Stimulated activated naive CD4-positive, alpha-beta T cell (primary cell): ENCODE measurements at places on chromosomes 4 and X.

GRCh38 chr4:19213388-19213787 is 1038.3 kb upstream of the SLIT2 start:
- no peak for DNase-seq

DNA sequence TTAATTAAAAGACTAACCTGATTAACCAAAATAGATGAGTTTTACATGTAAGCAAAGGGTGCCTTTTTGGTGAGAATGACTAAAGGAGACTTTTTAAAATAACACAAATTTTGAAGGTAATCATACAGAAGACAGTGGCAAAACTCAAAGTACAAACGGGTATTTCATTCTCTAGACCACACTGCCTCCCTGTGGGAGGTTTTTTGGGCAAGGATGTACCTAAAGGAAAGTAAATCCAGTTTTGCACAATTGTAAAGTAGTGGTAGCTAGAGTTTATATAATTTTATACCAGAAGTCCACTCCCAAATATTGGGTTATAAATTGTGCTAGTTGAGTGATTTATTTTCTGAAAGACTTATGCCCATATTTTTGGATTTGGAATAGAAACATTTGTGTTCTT is 201.0 kb downstream of the PAPSS1 start:
- DNase-seq, result no peak

- no peak for DNase-seq
These were observed 110.6 kb upstream of the FSTL5 start for GRCh38 chr4:162274354-162274753.

DNA sequence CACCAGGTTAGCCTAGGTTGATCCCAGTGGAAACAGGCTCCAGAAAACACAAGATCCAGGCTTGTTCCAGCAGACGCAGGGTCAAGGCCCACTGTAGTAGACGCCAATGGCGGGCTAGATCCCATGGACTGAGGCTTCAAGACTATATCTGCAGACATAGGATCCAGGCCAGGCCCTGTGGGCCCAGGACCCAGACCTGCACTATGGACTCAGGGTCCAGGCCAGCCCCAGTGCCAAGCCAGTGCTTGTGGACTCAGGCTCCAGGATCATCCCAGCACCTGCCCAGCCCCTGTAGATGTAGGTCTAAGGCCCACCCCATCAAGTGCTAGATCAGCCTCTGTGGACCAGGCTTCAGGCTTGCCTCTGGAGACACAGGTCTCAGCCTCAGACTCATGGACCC is 300.9 kb downstream of the CHIC1 start:
- no peak for DNase-seq

DNA sequence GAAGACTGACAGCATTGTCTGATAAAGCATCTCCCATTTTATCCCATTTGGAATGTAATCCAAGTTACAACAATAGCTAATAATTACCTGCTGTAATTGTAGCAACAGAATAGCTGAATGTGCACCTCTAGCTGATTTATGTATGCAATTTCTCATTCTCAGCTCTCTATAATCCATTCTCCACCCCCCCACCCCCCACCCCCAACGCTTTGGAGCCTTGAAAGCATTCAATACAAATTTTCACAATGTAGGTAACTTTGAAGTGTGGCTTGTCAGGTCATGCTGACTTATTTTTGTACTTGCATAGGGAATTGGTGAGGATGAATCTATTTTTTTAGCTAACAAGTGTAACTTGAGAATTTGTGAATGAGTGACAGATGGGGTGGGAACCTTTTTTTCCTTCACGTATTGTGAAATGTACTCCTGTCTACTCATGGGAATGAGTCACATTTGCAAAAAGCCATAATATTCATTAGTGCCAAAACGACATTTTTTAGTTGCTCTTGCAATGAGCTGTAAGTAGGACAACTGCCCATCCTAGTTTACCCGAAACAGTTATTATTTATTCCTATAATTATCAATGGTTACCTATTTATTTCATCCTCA is 159.3 kb downstream of the PALLD start:
- no peak for DNase-seq

- no peak for DNase-seq
These were observed 186.9 kb downstream of the STK32B start for GRCh38 chr4:5238173-5238572.

DNA sequence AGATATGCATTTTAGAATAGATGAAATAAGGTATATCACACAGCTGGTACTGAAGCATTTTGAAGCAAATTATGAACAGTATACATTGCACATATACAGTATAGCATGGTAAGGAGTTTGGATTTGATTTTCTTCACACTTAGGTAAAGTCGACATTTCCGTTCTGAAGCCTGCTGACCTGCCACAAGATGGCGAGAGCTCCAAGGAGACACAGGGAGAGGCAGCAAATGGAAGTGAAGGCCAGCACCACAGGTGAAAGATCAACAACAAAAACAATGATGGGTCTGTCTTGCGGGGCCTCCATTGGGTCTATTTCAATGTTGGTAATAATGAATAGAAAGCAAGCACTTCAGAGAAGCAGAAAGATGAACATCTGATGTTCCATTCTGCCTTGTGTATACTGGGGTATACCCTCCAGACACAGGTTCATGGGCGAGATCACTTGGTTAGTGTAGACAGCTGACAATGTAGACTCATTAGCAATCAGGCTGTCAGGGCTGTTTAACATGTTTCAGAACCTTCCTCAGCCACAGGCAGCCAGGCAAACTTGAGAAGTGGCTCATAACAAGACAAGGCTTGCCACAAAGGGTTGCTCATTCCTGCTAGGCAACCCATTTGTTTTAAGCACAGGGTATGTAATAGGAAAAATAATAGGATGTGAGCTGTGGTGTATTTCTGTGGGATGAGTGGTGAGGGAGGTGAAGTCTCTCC is 21.4 kb upstream of the NOX1 start:
- DNase-seq, result peak; percentile 32

GRCh38 chrX:74179071-74179470 is 124.9 kb upstream of the ZCCHC13 start:
- no peak for DNase-seq

DNA sequence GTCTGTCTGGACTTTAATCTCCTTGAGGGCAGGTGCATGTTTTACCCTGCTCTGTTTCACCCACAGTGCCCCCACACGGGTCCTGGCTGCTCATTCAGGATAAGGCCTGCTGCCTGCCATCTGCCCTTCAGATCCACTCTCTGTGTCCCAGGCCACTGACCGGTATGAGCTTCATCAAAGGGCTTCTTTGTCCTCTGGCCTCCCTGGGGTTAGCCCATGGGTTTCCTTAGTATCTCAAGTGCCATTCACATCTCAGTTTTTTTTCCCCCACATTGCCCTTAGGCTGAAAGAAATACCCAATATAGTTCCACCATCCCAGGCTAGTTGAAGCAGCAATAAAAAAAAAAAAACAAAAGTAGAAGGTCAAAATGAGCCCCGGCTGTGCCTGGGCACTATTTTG is 9.3 kb downstream of the CD99L2 start:
- DNase-seq, result no peak

DNA sequence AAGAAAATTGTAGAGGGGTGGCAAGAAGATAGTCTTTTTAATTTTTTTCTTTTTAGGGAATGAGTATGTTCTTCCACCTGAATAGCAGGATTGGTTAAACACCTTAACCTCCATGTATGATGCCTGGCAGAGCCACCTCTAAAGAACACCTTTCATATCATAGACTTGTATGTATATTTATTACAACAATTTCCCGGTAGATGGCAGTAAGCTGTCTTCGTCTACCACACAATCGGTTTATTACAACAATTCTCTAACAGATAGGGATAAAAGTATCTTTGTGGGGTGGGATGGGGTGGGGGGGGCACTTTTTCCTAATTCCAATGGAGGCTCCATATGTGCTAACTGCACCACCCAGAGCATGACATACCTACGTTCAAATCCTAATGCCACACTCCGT is 255.5 kb downstream of the LDB2 start:
- no peak for DNase-seq

- no peak for DNase-seq
These were observed 105.9 kb upstream of the DIAPH2 start for GRCh38 chrX:96578781-96579180.

GRCh38 chrX:86806786-86807185 is 658.5 kb downstream of the DACH2 start:
- no peak for DNase-seq

- no peak for DNase-seq
These were observed 173.0 kb downstream of the COX18 start for GRCh38 chr4:72896515-72896914.

DNA sequence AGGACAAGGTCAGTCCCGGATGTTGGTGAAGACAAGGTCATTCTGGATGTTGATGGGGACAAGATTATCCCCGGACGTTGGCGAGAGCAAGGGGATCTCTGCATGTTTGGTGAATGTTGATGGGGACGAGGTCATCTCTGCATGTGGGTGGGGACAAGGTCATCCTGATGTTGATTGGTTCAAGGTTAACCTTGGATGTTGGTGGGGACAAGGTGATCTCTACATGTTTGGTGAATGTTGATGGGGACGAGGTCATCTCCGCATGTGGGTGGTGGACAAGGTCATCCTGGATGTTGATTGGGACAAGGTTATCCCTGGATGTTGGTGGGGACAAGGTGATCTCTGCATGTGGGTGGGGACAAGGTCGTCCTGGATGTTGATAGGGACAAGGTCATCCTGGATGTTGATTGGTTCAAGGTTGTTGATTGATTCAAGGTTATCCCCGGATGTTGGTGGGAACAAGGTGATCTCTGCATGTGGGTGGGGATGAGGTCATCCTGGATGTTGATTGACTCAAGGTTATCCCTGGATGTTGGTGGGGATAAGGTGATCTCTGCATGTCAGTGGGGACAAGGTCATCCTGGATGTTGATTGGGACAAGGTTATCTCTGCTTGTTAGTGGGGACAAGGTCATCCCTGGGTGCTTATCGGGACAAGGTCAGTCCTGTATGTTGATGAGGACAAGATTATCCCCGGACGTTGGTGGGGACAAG is 28.8 kb upstream of the PLCXD1 start:
- DNase-seq, result no peak

DNA sequence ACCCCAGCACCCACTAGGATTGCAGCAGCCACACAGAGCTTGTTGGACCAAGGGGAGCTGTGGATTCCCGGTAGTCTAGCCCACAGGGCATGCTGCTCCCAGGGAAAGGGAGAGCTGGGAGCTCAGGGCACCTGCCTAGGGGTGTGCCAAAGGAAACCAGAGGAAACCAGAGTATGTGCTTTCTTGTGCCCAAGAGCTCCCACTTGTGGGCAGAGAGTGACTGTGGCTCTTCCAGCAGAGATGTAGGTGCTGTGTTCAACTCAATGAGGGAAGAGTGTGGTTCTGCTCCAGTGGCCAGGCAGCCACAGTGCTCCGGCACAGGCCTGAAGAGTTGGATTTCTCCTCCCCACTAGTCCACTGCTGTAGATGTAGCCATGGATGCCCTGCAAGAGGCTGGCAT is 1050.0 kb upstream of the INTU start:
- no peak for DNase-seq

DNA sequence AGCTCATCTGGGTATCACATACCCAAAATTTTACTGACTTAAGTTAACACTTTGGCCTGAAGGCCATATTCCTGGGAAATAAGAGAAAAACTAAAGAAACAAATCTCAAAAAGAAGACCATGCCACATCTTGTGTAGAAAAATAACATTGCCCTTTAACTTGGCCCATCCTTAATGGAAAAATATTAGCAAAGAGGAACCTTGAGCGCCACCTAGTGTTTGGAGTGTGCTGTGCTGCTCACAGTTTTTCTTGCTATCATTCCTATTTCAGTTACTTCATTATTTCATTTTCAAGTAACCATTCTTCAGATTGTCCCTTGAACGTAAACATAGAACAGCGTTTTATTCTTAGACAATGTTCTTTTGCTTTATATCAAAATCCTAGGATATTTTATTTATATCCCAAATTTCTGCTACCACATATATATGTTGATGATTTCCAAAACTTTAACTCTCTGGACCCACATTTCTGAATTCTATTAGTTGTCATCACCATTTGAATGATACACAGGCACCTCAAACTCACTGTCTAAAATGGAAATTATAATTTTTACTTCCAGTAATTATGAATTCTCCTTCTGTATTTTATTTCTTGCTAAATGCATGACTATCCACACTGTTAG is 999.0 kb upstream of the ADGRL3 start:
- no peak for DNase-seq

DNA sequence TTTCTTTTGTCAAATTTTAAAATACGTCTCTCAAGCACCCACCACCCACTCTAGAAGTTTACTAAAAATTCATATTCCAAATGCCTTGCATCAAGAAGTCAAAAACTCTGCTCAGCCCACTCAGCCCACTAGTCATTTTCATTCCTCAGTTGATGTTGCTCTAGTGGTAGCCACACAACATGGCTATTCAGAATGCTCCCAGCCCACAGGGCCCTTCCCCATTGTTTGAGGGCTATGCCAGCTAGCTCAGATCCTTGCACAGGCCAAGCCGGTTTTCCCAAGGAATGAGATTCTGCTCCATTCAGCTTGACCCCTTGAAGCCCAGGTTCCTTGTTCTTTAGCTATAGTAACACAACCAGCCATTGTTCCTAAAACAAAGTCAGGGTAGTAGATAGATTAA is 297.5 kb upstream of the RASGEF1B start:
- DNase-seq, result no peak

DNA sequence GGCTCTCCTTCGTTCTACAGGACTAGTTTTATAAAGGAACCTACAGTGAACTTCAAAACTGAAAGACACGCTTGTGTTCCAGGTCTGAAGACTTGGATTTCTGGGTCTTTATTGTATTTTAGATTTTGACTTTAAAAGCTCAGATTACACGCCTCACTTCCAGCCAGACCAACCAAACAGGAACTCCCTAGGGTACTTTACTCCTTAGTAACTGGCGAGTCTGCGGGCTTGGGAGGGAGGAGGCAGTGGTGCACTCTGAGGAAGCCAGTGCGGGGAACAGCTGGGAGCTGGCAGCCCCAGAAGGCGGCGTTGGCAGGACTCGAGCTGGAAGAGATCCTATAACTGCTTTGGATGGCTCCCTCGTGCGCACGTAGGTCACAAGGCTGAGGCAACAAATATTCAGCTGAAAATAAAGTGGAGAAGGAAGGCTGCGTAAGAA is 391 bp upstream of the PHKA1 start:
- no peak for DNase-seq

DNA sequence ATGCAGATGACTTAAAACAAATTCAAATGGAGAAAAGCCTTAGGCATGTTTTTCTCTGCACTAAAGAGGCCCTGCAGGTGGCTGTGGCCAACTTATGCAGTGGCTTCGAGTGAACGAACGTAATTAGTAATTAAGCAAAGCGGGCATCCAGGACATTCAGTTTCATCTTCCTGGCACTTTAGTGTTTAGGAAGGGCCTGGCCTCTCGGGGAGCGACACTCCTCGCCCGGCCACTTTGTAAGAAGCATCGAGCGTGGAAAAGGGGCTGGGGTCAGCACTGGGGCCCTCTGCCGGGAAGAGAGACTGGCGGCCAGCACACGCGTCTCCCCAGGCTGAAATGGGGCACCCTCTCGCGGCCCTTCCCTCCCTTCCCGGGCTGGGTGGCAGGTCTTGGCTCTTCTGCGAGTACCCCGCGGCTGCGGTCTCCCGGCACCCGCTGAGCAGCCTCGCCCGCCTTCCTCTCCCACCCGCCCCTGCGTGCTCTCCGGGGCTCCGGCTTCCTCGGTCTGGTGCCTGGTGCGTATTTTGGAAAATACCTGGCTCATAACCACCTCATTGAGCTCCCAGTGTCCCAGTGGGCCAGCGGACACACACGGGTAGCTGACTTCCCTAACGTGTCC is 677 bp upstream of the CYP4V2 start:
- DNase-seq, result peak; percentile 77

- no peak for DNase-seq
These were observed 1530.0 kb downstream of the PCDH18 start for GRCh38 chr4:136002316-136002715.

- no peak for DNase-seq
These were observed 1720.2 kb downstream of the PCDH7 start for GRCh38 chr4:32440391-32440790.

GRCh38 chrX:65706041-65706828 is 38.8 kb downstream of the MSN start:
- DNase-seq, result no peak
